ENCODE measurements at places on chromosomes 7 and 10.

GRCh38 chr10:43199684-43200537 lies 61.7 kb downstream of the CSGALNACT2 start:
- no peak for DNase-seq

- peak; percentile 48 for DNase-seq
Measured at GRCh38 chr10:12264204-12264940, 68.4 kb downstream of the CDC123 start.

DNA sequence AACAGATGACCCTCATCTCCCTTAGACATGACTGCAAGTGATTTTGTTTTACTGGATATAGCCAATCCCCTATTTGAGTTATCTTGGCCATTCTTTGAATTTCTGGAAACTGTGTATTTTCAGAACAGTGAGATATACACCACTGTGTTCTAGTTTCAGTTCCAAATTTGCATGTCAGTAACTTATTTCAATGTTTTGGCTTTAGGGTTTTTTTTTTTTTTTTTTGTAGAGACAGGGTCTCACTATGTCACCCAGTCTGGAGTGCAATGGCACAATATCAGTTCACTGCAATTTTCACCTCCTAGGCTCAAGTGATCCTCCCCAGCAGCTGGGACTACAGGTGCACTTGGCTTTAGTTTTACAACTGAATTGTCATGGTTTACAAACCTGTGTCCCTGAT lies 67.2 kb downstream of the ATAD1 start:
- DNase-seq = no peak

GRCh38 chr7:36289833-36290661 lies 99.6 kb upstream of the ANLN start:
- DNase-seq = no peak

GRCh38 chr10:51862149-51862548 lies 162.8 kb upstream of the CSTF2T start:
- DNase-seq = no peak

DNA sequence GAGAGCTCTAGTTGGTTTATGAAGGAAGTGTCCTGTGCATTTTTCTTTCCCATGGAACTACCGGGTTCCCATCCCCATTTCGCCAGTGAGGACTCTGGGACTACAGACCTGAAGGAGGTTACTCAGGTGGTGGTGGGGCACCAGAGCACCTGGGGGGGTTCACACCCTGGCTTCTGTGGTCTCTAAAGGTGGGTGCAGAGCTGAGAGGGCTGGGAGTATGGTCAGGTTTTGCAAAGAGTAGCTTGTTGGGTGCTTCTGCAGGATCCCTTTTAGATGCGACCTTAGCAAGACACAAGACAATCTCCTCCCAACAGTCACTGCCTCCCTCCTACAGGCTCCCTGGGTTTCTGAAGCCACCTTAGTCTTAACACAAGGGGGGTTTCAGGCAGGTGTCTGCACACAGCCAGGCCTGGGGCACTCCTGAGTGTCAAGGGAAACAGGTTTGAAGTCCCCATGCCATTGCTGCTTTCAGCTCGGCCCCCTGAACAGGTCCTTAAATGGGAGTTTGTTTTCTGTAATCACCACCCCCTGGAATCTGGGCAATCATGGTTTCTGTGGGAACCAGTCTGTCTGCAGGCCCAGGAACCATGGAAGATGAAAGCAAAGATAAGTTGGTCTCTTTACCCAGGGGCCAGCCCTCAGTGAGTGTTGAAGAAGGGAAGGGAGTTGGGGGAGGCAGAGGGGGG lies 9.9 kb upstream of the CXCL12 start:
- DNase-seq = no peak

GRCh38 chr10:17216217-17216900 lies 11.7 kb upstream of the VIM start:
- peak; percentile 99 for DNase-seq

DNA sequence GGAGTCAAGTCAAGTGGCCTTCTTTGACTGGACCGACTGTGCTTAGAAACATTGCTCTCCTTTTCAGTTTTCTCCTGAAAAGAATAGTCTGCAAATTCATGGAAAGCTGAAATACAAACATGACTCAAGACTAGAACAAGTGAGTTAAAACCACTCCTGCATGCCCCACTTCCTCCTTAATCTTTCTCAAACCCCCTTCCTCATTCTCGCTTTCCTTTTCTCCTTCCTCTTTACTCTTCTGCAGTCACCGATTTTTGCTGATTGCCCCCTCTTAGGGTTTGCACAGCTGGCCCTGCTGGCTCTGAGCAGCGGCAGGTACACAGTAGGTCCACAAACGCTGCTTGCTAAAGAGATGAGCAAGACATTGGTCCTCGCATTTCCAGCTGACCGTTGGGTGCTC lies 34.8 kb upstream of the MKI67 start:
- no peak for DNase-seq

- DNase-seq = peak; percentile 78
Measured at GRCh38 chr7:105759670-105760550, 116.5 kb downstream of the ATXN7L1 start.

DNA sequence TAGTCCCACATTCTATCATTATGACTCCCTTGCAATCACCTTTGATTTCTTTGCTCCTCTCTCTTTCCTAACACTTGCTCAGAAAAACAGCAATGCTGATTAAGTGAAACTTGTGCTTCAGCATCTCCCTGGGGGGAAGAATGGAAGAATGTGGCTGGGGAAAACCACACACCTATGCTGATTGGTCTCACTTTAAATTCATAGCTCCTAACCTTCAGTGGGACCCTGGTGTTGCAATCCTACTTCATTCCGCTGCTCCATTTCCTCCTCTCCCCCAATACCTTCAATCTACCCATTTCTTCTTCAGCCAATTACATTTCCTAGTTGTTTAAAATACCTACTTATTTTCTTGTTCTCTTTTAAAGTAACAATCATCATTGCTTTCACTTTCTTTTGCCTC lies 1166.7 kb upstream of the C7orf33 start:
- no peak for DNase-seq

DNA sequence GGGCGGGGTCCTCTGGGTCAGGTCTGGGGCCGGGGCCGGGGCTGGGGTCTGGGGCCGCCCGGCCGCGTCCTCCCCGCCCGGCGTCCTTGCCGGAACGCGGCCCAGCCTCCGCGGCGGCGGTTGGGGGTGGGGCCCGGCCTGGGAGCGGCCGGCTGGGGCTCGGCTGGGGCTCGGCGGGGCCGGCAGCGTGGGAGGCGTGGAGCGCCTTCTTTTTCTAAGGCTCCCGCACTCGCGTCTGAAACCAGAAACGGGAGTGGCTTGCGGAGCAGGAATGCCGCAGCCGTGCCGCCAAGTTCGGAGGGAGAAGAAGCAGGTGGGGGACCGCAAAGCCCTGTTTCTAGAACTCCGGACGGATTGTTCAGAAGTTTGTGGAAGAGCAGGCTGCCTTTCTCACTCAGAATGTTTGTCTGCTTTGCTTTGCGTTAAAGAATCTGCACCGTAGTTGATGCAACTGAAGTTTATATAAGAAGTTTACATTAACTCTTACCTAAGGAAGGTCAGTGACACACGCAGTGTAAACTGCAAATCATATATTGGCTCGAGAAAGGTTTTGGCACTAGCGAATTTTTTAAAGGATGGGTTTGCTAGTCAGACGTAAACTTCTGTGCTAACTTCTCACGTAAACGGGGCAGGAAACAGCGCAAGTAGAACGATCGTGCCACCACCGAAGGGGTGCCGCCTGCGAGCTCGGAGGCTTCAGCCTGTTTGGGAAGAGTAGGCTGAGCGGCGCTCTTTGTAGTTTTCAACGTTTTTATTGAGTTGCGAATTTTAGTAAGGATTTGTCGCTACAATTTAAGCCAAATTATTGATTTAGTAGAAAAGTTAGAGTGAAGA lies 729 bp downstream of the DNAJB6 start:
- peak; percentile 48 for DNase-seq

GRCh38 chr7:109879287-109879828 lies 1211.6 kb upstream of the LRRN3 start:
- DNase-seq = no peak

DNA sequence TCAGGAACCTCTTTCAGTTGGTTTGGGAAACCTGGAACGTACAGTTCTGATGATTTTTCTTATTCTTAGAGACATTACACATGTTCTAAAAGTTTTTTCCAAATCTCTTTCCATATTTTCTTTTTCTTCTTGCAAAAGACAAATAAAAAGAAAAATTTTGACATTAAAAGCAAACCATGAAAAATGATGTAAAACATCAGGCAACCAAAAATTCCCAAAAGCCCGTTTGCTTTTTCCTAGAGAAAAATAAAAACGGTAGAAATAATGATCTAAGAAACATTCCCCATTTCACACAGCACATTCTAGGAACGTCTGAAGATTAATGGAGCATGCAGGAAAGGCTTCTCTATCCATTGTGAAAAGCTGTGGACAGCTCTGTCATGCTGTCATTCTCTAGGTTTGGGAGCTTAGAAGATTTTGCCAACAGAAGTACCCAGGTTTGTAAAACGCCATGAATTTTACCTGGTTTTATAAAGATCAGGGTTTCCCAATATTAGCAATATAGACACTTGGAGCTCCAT lies 11.2 kb upstream of the PRTFDC1 start:
- DNase-seq = no peak

DNA sequence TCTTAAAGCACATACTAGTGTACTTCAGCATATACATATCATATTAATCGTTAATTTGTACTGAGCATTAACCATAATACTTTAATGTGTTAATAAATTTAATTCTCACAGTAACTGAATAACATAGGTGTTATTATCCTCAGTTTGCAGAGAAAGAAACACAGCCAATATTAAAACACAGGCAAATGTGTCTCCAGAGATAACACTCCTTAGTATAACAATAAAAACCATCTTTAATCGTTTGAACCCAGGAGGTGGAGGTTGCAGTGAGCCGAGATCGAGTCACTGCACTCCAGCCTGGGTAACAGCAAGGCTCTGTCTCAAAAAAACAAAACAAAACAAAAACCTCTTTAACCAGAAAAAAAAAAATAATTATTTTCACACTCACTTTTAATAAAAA lies 49.4 kb upstream of the ZNF273 start:
- DNase-seq = no peak

GRCh38 chr10:73159038-73159648 lies 8.7 kb downstream of the ECD start:
- peak; percentile 42 for DNase-seq

- no peak for DNase-seq
Measured at GRCh38 chr10:110724116-110724921, 80.2 kb downstream of the RBM20 start.

GRCh38 chr7:2638224-2638991 lies 6.6 kb downstream of the TTYH3 start:
- DNase-seq = no peak

GRCh38 chr7:136555933-136556332 lies 312.5 kb upstream of the CHRM2 start:
- no peak for DNase-seq

- no peak for DNase-seq
Measured at GRCh38 chr7:35753761-35754603, 46.9 kb upstream of the SEPTIN7 start.

GRCh38 chr7:150461520-150461919 lies 11.1 kb downstream of the GIMAP8 start:
- DNase-seq = no peak

DNA sequence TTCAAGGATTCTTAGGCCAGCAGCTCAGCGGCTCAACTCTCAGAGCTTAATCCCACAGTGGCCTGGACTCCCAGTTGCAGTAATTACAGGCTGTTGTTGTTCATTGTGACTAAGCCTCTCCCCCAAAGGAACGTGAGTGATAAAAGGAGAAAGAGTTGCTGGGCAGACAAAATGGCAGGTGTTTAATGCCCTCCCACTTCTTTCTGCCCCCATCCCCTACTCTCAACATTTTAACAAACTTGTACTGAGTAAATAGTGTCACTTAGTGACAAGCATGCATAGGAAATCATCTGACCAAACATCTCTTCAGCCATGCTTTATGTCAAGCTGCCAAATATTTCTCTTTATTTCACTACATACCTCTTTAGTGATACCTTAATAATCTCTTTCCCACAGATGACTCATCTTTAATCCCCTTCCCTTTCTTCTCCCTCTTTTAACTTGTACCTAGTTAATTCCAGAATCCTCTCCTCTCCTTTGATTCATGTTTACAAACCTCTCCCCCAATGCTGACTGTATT lies 12.4 kb upstream of the MTERF1 start:
- DNase-seq = peak; percentile 32

DNA sequence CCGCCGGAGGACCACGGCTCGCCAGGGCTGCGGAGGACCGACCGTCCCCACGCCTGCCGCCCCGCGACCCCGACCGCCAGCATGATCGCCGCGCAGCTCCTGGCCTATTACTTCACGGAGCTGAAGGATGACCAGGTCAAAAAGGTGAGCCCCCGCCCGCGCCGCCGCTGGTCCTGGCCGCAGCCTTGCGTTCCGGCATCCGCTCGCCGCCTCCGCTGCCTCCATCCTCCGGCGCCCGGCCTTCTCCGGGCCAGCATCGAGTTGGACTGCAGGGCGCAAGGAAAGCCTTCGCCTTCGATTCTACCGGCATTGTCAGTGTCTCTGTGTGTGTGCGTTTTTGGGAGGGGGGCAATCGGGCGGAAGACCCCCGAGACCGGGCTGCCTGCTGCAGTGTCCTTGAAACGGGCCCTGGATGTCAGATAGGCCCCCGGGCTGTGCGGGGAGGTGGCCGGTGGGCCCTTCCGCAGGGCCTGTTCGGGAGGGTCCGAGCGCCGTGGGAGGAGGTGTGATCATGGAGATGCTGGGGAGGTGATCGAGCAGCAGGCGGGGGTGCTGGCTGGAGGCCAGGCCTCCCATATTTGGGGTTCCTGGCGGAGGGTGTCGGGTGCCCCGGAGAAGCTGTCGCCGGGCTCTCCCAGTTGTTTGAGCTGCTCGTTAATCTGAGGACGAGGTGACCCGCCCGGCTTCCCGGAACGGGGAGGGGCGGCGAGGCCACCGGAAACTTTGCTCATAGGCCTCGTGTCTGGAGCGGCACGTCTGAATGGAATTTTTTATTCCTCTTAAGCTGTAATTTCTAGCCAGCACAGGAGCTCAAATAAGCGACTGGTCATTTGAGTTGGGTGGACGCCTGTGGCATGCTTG lies 40.8 kb downstream of the HK1 start:
- DNase-seq = peak; percentile 65

- peak; percentile 41 for DNase-seq
Measured at GRCh38 chr10:62512732-62513475, 138.7 kb downstream of the ZNF365 start.

- no peak for DNase-seq
Measured at GRCh38 chr7:139687211-139687954, 90.4 kb downstream of the HIPK2 start.

- DNase-seq = no peak
Measured at GRCh38 chr7:135179321-135179925, 8.9 kb upstream of the CYREN start.

GRCh38 chr7:607938-608337 lies 88.3 kb upstream of the PDGFA start:
- DNase-seq = no peak

GRCh38 chr10:23439452-23439960 lies 631 bp downstream of the OTUD1 start:
- DNase-seq = peak; percentile 28

- DNase-seq = no peak
Measured at GRCh38 chr10:116961406-116962251, 43.4 kb downstream of the SHTN1 start.

Data from HCEC 1CT (cell line).